Stimulated activated CD4-positive, alpha-beta T cell treated with anti-CD3 and anti-CD28 coated beads, Interleukin-12 subunit alpha, Interleukin-12 subunit beta, amount 100 ng/mL, for 4 hours (primary cell): ENCODE measurements at places on chromosomes 11 and 22.

DNA sequence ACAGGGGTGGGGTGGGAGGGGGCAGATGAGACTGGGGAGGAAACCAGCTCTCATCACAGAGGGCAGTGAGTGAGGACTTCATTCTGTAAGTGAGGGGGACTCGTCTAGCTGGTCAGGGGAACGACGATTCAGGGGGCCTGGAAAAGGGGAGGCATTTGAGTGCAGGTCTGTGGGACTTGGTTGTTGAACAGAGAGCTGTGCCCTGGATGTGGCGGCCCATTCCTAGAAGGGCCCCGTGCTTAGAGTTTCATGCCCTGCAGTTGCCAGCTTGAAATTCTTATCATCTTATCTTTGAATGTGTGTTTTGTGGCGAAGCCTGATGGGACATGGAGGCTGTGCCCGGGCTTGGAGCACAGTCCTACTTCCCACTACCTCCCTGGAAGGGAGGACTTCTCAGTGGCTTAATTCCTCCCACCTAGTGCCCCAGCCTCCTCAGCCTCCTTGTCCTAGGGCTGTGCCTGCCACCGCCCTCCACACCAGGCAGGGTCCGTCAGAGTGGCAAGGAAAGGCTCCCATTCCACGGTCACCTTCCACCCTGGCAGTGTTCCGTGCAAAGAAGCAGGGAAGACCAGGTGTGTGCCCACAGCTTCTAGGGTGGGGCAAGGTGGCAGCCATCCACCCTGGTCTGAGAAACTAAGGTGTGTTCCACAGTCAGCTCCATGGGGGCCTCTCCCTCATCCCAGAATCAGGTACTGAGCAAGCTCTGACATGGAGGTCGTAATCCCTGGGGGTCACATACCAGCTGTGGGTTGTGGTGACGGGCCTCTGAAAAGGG, 59.7 kb upstream of the LMO1 start:
- no peak for DNase-seq

DNA sequence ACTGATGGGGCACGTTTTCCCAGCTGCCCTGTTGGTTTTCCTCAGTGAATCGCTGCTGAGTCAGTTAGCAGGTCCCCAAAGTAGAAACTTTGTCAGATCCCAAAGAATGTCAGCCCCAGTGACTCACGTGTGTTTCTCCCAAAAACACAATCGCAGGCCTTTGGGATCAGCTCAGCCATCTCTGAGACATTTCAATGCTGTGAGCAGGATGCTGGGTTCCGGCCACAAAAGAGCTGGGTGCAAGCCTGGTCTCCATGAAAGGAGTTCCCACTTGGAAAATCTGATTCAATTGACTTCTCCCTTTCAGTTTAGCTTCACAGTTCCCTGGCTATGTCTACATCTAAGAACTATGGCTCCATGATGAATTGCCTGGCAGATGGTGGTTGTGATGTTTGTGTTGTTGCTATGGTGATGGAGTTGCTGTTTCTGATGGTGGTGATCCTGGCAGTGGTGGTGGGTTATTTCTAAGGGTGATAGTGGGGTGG, 28.0 kb downstream of the MYEOV start:
- DNase-seq = no peak

DNA sequence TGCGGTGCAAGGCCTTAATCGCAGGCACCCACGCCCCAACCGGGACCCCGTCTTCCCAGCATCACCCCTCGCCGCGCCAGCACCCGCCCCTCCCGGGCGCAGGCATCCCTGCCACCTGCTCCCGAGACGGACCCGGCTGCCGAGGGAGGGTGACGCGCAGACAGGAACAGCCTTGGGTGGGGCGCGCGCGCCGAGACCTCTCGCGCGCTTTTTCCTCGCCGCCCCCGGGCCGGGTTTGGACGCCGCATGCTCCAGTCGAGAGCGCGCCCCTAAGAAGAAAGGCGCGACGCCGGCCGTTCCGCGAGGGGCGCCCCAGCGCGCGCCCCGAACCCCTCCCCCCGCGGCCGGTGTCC, 504 bp downstream of the CFL1 start:
- DNase-seq = no peak

- peak; percentile 44 for DNase-seq
These were observed 16.0 kb downstream of the USH1C start for GRCh38 chr11:17528181-17528691.
